ENCODE measurements at places on chromosomes 12 and 14.

DNA sequence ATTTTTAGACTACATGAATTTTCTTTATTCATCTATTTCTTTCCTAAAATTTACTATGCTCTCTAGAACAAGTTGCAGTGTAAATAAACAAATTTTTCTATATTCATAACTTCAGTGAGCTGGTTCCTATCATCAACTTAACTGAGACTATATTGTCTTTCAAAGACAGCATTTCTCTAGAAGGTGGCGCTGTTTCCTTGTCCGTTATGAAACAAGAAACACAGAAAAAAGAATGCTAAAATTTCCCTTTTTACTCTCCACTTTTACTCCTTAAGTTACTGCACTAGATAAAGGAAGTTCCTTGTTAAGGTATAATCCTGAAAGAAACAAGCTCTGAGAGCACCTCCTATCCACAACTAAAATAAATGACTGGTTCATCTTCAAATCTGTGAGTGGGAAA is 8.2 kb upstream of the CLEC2A start:
- DNase-seq, result no peak

- no peak for DNase-seq
These were observed 34.2 kb upstream of the TRIM9 start for GRCh38 chr14:51129130-51129529.

DNA sequence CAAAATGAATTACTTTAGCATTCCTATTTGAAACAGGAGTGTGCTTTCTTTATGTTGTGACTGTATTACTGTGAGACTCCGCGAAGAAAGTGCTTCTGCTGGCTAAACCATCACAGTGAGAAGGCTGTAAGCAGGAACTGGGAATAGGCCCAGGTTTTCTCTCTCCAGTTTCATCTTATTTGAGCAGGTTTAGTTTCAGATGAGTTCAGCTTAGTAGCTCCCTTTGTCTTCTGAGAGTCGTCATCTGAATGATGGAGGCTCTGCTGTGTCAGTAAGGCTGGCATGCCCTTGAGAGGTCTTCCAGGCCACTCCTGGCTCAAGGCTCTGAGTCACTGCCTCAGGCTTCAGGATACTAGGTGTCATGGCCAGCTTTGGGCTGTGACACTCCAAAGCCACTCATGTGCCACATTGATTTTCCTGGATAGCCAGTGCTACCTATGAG is 205.6 kb upstream of the RGS6 start:
- DNase-seq, result no peak

DNA sequence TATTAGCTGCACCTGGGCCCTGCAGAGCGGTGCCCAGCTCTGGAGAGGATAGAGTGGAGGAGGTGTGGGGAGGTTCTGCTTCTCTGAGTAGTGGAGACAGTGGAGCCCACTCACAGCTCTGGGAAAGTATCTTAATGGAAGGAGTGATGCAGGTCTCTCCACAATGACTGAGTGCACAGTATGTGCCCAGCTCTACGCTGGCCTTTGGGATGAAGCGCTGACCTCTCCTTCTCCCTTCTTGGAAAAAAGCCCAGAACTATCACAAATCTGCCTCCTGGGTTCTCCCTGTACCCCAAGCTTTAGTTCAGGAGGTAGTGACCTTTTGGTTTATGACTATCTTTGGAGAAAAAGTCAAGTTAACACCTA is 495 bp upstream of the KRT3 start:
- no peak for DNase-seq

GRCh38 chr12:121536054-121536898 is 44.5 kb downstream of the KDM2B start:
- no peak for DNase-seq

DNA sequence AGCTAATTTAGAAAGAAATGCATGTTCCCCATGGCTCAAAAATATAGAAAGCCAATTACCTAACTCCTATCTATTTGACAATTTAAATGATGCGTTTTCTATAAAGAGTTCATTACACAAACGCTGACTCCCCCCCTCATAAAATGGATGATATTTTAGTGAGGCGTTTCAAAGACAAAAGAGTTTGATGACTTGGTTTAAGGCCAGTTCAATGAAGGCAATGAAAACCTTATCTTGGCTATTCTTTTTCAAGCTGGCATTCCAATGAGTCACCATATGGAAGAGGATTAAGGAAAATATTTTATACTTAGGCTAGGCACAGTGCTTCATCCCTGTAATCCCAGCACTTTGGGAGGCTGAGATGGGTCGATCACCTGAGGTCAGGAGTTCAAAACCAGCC is 62.7 kb downstream of the HMGA2 start:
- DNase-seq, result no peak

GRCh38 chr14:65495196-65495595 is 82.7 kb downstream of the FUT8 start:
- DNase-seq, result no peak

DNA sequence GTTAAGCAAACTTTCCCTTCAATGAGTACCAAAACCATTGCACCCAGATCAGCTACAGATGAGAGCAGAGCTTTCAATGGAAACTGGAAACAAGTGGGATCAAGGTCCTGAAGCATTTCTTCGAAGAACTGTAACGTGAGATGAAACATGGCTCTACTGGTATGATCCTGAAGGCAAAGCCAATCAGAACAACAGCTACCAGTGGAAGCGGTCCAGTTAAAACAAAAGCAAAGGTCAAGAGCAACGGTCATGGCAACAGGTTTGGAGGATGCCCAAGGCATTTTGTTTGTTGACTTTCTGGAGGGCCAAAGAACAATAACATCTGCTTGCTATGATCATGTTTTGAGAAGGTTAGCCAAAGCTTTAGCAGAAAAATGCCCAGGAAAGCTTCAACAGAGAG is 137.9 kb upstream of the CPSF6 start:
- DNase-seq, result peak; percentile 11

DNA sequence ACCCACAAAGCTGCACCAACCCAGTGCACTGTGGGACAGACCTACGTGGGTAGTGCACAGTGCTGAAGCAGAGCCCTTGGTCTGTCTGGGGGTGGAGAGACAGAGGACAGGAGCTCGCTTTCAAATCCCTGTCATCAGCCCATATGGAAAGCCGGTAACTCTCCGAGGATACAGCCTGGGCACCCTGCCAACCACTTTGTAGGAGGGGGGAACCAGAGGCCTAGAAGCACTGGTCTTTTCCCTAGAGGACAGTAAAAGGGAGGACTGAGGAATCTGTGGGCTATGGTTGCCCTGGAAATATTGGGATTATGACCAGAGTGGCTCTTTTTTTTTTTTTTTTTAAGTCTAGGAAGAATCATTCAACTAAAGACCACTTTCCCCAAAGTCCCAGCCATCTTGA is 74.3 kb downstream of the MAP3K9 start:
- no peak for DNase-seq
